Fibroblast of lung (primary cell): ENCODE measurements at places on chromosomes 12 and 14. TPM values are rescaled to one million over a fixed set of nuclear protein-coding genes. Genes with fewer than 3 reads are reported as not detected.

Gene LRIG3
- 26.2 and 37.1 TPM in 2 replicates for polyA plus RNA-seq

Gene CLBA1
- 3.8 and 11.3 TPM in 2 replicates for polyA plus RNA-seq

Gene RNASE2
- polyA plus RNA-seq, result not detected in 2 replicates

Gene SPTB
- polyA plus RNA-seq, result 0.01 TPM in 1 of 2 replicates, not detected in the other

Gene METTL17
- polyA plus RNA-seq, result 47.7 and 48.5 TPM in 2 replicates

Gene GUCY2C
- 0.02 TPM in 1 of 2 replicates, not detected in the other for polyA plus RNA-seq

Gene ERG28
- polyA plus RNA-seq, result 31.9 and 43.9 TPM in 2 replicates

Gene CYP46A1
- polyA plus RNA-seq, result 0.09 and 0.11 TPM in 2 replicates

Gene CDH24
- 5.0 and 6.5 TPM in 2 replicates for polyA plus RNA-seq

Gene SIX4
- 9.1 and 9.8 TPM in 2 replicates for polyA plus RNA-seq

Gene ANO2
- 0.09 and 0.15 TPM in 2 replicates for polyA plus RNA-seq

DNA sequence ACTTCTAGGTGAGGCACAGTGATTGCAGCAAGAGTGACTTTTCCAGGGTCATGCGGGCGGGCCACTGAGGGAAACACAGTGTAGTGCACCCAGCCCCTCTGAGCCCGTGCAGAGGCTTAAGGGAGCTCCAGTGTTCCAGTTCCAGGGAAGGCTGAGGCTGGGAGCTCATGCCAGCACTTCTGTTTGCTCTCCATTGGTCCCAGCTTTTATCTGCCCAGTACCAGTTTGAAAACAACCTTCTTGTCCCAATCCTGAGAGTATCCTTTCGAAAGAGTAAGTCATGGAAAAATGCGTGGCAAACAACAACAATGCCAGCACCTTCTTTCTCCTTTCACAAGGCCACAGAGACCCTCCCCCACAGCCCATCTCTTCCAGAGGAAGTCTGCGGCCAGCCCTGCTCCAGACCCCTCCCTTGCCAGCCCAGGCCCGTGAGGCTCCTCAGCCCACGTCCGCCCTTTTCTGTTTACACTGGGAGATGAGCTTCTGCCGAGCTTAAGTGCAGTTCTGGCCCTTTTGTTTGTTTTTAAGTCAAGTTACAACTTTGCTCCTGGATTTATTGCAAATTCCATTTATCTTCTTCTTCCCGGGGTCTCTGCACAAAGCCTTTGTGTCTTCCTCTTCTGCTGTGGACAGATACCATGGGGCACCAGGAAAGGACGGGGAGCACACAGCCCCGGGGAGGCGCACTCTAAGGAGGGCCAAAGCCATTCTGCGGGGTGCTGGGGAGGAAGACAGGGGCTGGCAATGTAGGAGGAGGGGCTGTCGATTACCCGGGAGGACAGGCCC is 185.6 kb downstream of the ZFP36L1 start:
- H3K27me3 ChIP-seq, result no peaks in the 10 kb centered on the region
- H3K36me3 ChIP-seq, result no peaks in the 10 kb centered on the region
- no peak overlapping the region for H3K27ac ChIP-seq
- no peak overlapping the region for H3K4me3 ChIP-seq

- no peaks in the 10 kb centered on the region for H3K27me3 ChIP-seq
- no peak overlapping the region for H3K4me3 ChIP-seq
Measured at GRCh38 chr14:39212034-39212433, 21.7 kb upstream of the MIA2 start.

GRCh38 chr12:16417058-16417457 is 69.6 kb downstream of the MGST1 start:
- H3K4me3 ChIP-seq, result no peak overlapping the region
- H3K27me3 ChIP-seq, result no peaks in the 10 kb centered on the region
- DNase-seq, result no peak
- H3K4me1 ChIP-seq, result no peaks in the 10 kb centered on the region

DNA sequence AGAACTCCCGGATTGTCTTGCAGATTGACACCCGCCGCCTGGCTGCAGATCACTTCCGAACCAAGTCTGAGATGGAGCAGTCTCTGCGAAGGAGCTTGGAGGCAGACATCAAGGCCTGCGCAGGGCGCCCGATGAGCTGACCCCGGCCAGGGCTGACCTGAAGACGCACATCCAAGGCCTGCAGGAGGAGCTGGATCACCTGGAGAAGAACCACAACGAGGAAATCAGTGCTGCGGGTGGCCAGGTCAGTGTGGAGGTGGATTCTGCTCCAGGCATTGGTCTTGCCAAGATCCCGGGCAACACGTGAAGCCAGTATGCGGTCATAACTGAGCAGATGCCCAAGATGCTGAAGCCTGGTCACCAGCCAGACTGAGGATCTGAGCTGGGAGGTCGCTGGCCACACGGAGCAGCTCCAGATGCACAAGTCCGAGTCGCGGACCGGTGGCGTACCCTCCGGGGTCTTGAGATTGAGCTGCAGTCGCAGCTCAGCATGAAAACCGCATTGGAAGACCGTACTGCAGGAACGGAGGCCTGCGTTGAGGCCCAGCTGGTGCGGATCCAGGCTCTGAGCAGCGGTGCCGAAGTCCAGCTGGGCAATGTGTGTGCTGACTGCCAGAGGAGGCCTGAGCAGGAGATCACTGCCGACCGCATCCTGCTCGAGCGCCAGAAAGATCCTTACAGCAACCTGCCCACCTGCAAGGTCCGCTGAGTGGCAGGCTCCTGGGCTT is 12.4 kb upstream of the A2M start:
- no peak overlapping the region for H3K4me3 ChIP-seq
- no peak overlapping the region for H3K27ac ChIP-seq
- DNase-seq, result no peak
- no peaks in the 10 kb centered on the region for H3K36me3 ChIP-seq
- no peaks in the 10 kb centered on the region for H3K4me1 ChIP-seq

DNA sequence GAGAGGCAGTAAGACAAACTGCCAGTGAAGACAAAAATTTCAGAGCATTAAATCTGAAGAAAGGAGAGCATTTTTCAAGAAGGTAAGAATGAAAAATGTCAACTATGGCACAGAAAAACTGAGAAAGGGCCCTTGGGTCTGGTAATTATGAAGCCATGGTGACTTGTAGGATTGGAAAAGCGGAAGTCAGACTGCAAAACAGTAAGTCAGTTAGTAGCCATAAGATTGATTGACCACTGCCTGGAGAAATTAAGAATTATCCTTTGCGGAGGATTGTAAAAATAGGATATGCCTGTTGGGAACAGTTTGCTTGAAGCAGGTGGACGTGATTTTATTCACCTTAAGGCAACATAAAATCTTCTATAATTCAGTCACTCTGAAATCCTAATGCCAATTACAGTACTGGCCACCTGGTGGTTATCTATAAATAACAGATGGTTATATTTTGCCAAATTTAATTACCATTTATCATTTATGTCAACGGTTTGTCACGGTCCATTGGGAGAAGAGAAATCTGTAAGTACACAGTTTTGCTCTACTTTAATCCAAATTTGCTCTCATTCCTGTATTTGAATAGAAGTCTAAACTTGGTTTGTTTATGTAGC is 127.1 kb upstream of the CNTN1 start:
- H3K4me1 ChIP-seq, result no peaks in the 10 kb centered on the region
- H3K27me3 ChIP-seq, result no peaks in the 10 kb centered on the region
- H3K27ac ChIP-seq, result no peak overlapping the region

GRCh38 chr12:29599381-29599780 is 101.9 kb upstream of the OVCH1 start:
- peak; percentile 51 for DNase-seq
- no peak overlapping the region for H3K27ac ChIP-seq
- H3K27me3 ChIP-seq, result no peaks in the 10 kb centered on the region
- no peaks in the 10 kb centered on the region for H3K36me3 ChIP-seq
- no peaks in the 10 kb centered on the region for H3K4me1 ChIP-seq
- H3K4me3 ChIP-seq, result no peak overlapping the region

DNA sequence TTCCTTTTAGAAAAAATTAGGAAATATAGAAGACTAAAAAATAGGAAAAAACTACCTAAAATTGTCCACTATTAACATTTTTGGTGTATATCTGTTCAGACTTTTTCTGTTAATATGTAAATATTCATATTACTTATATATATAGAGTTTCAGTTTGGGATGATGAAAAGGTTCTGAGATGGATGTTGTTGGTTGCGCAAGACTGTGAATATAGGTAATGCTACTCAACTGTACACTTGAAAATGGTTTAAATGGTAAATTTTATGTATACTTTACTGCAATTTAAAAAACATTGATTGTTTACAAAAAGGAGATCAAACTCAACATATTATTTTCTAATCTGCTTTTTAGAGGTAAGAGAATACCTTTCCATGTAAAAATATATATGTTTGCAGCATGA is 200.9 kb downstream of the RAD51B start:
- H3K27ac ChIP-seq, result no peak overlapping the region
- no peak overlapping the region for H3K4me3 ChIP-seq
- DNase-seq, result no peak
- H3K36me3 ChIP-seq, result no peaks in the 10 kb centered on the region
- H3K27me3 ChIP-seq, result no peaks in the 10 kb centered on the region

GRCh38 chr14:20684662-20685456 is 499 bp downstream of the RNASE4 start:
- H3K27me3 ChIP-seq, result no peaks in the 10 kb centered on the region
- peak overlapping the region; percentile 83 for H3K4me3 ChIP-seq
- no peaks in the 10 kb centered on the region for H3K4me1 ChIP-seq
- H3K27ac ChIP-seq, result peak overlapping the region; percentile 92
- no peaks in the 10 kb centered on the region for H3K36me3 ChIP-seq

DNA sequence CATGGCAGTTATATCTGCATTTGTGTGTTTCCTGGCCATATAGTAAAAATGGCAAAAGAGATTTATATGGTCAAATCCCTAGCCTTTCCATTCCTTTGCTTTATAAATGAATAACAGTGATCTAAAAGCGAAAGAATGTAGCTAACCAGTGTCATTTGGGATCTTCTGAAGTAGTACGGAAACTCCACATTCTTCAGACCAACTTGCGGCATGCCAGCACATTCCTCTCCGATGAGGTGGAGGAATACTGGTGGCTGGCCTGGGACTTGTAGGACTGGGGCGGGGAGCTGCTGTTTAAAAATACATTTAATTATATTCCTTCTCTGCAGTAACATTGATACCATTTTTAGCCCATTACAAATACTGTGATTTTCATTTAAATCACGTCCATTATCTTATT is 85.3 kb downstream of the SAMD4A start:
- DNase-seq, result peak; percentile 99
- H3K4me3 ChIP-seq, result peak overlapping the region; percentile 57
- peaks cover 38% of the 10 kb centered on the region for H3K4me1 ChIP-seq
- H3K27ac ChIP-seq, result peak overlapping the region; percentile 96

- peak; percentile 21 for DNase-seq
- H3K27ac ChIP-seq, result no peak overlapping the region
- no peaks in the 10 kb centered on the region for H3K4me1 ChIP-seq
- H3K36me3 ChIP-seq, result no peaks in the 10 kb centered on the region
- H3K27me3 ChIP-seq, result no peaks in the 10 kb centered on the region
- no peak overlapping the region for H3K4me3 ChIP-seq
Measured at GRCh38 chr12:20272801-20273200, 95.5 kb upstream of the PDE3A start.

DNA sequence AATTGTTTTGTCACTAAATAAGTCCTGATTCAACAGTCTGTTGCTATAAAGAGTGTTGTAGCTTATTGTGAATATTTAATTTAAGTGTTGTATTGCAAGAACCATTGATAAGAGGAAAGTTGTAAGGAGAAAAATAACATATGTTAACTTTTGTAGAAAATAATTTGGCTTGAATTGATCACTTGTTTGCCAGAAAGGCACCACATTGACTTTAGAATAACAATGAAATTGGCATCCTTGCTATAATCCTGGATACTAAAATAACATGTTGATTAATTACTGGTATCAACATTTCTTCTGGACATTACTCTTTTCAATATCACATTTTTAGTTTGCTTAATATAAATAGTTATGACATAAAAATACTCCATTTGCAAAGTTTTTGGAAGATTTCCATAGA is 159.0 kb downstream of the MGAT4C start:
- no peaks in the 10 kb centered on the region for H3K4me1 ChIP-seq
- no peaks in the 10 kb centered on the region for H3K36me3 ChIP-seq

DNA sequence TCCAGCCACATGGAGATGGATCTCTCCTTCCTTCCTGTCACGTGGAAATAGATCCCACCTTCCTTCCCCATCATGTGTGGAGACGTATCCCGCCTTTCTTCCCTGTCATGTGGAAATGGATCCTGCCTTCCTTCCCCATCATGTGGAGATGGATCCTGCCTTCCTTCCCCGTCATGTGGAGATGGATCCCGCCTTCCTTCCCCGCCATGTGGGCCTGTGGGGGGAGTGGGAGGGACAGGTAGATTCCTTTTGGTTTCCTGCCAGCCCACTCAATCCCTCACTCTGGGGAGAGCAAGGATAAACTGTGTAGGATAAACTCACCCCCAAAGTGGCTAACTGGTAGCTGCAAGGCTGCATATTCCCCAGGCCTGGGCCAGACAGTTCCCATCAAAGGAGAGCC is 31.7 kb upstream of the TDRD9 start:
- H3K36me3 ChIP-seq, result no peaks in the 10 kb centered on the region
- H3K27ac ChIP-seq, result no peak overlapping the region
- no peak for DNase-seq
- H3K27me3 ChIP-seq, result no peaks in the 10 kb centered on the region

DNA sequence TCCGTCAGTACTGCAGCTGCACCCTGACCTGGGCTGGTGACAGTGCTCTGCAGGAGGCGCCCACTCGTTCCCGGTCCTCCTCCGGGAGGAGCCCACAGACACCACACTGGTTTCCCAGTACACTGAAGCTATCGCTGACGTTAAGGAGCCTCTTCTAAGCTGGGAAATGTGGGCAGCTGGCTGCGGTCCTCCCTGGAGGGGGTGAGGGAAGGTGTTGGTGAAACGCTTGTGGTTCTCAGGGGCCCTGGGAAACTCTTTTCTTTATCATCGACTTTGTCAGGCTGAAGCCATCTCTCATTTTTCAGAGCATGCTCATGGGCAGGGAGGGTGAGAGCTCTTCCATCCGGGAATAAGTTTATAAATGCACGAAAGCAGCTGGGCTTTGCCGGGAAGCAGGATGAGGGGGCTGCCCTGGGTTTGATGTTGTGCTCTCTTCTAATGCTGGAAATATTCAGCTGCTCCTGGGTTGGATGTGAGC is 176.0 kb downstream of the CHST11 start:
- DNase-seq, result peak; percentile 78
- H3K27ac ChIP-seq, result peak overlapping the region; percentile 56
- H3K27me3 ChIP-seq, result no peaks in the 10 kb centered on the region
- no peaks in the 10 kb centered on the region for H3K36me3 ChIP-seq

DNA sequence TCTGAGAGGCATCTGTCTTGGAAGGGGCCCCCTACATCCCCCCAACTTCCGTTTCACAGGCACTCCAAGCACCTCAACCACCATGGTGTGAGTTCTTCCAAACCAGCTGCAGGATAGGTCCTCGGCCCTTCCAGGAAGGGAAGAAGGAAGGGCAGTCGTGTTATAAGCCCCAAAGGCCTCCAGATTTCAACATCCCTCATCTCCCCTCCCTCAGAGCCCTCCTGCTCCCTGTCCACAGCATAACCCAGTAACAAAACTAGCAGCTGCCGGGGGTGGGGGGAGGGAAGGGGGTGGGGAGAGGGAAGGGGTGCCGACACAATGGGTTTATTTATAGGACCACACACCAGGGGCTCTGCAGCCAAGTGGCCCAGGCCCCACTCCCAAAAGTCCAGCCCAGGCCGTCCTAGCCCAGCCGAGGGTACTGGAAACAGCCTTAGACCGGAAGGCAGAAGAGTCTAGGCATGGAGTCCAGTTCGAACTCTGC is 18.3 kb downstream of the NCKAP5L start:
- H3K27ac ChIP-seq, result no peak overlapping the region
- peaks cover 10% of the 10 kb centered on the region for H3K4me1 ChIP-seq
- no peak overlapping the region for H3K4me3 ChIP-seq
- DNase-seq, result no peak
